ENCODE measurements at places on chromosomes 7 and 10.

- no peak for DNase-seq
Observed at GRCh38 chr10:73469579-73469978, 26.2 kb downstream of the PPP3CB start.

- no peak for DNase-seq
Observed at GRCh38 chr10:1414893-1415292, 322.4 kb downstream of the ADARB2 start.

DNA sequence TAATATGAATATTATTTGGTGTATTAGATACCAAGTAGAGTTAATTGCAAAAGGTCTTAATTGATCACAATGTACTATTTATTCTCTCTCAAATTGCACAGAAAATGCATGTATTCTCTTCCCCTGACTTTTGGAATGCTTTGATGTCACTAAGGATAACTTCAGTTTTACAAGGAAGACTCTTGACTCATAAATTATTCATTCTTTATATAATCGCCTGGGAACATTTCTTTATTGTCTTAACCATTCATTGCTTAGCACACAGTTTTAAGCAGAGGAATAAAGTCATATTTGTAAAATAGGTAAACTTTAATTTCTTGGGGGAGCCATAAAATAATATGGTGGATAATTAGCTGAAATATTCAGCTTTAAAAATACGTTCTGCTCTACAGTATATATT is 306.0 kb upstream of the TMEM229A start:
- no peak for DNase-seq

DNA sequence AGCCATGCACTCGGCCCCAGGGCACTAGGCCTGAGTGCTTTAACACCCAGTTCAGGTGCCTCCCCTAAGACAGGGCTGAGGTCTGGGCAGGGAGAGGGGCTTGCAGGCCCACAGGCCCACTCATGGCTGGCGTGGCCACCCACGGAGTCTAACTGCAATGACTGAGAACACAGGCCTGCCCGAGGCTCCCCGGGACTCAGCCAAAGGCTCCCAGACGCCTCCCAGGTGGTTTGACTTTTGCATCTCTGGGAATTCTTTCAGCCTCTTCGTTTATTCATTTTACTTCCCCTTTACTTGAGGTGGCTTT is 37.3 kb downstream of the PTPRN2 start:
- no peak for DNase-seq

DNA sequence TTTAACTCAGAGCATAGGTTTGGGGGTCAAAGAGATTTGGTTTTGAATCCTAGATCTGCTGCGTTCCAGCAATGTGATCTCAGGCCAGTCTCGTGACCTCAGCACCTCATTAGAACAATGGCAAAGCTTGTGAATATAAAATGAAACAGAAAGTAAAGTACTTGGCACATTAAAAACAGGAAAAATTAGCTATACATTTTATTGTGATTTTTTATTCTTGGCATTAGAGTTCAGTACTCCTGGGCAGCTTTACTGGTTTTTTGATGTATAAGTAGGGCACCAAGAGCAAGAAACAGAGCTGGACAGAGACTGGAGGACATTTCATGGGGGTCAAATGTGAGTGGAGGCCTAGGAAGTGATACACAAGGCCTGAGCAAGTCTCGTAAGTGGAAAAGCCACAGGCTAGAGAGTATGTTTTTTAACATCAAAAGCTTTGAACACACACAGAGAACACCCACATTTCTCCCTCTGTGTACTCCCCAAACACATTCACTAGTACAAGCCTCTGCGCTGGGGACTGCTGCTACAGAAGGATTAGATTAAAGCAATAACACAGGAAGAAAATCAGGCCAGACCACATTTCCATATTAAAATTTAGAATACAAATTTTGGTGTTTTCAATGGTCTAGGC is 157.2 kb upstream of the SLC25A13 start:
- DNase-seq = no peak

DNA sequence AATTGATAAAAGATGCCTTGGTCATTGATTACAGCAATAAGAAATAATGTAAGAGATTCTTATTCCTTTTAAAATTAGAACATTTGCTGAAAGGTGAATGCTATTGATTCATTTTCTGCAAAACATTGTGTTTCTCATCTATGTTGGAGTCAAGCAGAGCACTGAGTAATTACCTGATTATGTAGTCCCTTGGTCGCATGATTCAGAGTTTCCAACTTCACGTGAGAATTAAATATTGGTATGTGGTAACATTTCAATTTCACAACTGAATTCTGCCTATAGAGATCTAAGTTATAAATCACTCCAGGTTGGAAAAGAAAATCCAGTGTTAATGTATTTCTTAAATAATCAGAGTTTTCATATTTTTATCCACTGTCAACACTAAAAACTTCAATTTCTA is 701.4 kb downstream of the PHTF2 start:
- no peak for DNase-seq

GRCh38 chr7:2939193-2939885 is 95.2 kb upstream of the GNA12 start:
- no peak for DNase-seq

- DNase-seq = no peak
Observed at GRCh38 chr10:9010093-9010492, 955.6 kb downstream of the GATA3 start.

GRCh38 chr7:38506004-38506403 is 125.2 kb downstream of the AMPH start:
- no peak for DNase-seq

DNA sequence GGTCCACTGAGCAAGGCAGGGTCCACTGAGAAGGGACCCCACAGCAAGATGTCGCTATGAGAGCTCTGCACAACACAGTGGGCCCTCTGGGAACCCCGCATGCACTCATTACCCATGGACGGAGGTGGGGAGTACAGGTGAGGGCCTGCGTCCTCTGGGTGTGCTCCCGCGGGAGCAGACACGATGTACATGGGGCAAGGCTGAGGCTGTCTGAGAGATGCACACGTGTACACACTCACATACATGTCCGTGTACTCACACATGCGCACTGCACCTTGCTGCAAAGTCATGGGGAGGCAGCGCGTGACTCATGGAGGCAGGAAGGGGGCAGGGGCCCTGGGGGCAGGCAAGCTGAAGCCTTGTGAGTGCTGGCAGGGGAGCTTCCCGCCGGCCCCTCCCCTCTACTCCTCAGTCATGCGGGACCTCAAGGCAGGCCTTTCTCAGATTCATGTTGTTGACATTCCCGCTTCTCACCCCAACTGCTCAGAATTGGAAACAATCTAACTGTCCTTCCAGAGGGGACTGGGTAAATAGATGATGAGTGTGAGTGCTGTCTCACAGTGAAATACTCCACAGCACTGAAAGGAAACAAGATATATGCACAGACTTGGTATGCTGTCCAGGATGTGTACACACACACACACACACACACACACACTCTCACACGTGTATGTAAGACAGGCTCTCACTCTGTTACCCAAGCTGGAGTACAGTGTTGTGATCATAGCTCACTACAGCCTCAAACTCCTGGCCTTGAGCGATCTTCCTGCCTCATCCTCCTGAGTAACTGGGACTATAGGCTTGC is 40.0 kb downstream of the GOLGA7B start:
- DNase-seq = peak; percentile 23

DNA sequence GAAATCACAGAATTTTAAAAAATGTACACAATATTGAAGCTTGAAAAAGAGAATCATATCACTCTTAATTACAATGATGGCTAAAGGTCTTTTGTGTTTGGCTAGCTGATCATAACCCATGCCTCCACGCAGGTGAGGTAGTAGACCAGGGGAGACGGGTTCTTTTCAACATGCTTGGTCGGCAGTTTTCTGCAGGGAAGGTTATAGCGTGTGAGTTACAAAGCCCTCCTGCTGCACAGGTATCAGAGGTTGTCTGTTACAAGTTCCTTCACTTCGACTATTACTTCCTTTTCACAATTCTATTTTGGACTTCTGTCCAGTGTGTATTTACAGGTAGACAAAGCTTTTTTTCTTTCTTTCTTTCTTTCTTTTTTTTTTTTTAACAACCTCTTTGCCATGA is 127.1 kb upstream of the PRPS1L1 start:
- DNase-seq = no peak

- no peak for DNase-seq
Observed at GRCh38 chr7:80918399-80918798, 452 bp downstream of the SEMA3C start.

DNA sequence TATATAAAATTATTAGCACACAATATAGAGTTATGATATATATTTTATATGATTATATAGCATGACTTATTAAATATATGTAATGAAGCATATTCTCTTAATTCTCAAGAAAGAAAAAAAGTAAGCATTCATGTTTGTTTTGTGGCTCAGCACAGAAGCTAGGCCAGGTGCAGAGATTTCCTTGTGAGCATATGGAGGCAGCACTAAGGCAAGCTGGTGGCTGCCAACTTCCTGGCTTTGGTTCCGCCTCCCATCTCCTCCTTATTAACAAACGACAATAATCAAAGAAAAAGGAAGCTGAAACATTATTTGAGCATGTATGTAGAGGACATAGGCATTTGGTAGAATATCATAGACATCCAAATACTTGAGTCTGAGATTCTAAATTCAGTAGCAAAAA is 130.3 kb downstream of the ST7 start:
- peak; percentile 2 for DNase-seq

DNA sequence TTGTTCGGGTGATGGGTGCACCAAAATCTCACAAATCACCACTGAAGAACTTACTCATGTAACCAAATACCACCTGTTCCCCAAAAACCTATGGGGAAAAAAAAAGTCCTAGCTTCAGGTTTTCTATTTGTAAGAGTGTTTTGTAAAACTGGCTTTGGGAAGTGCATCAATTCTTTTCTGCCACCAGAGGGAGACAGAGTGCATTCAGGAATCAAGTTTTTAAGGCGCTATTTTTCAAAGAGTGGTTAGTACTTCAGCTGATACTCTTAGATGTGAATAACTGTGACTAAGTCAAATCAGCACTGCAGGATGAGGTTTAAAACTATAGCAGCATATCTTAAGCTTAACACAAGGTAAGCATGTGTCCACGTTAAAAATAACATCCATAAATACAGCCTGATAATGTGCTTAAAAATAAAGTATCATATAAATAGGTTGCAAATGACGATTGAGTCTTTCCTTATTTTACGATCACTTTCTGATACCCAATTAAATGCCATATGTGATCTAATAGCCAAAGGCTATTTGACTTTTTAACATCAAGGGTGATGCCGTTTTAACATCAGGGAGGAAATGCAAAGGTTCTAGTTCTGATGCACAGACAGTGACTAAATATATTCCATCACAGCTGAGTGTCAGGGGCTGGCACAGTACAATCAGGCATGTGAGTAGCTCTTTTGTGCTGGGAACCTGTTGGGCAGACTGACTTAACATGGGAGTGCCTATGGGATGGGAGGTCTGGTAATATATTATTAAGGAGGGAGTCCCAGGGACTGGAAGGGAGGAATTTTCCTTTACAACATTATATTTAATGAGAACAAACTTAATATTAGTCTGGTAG is 10.6 kb upstream of the LYZL2 start:
- DNase-seq = no peak

DNA sequence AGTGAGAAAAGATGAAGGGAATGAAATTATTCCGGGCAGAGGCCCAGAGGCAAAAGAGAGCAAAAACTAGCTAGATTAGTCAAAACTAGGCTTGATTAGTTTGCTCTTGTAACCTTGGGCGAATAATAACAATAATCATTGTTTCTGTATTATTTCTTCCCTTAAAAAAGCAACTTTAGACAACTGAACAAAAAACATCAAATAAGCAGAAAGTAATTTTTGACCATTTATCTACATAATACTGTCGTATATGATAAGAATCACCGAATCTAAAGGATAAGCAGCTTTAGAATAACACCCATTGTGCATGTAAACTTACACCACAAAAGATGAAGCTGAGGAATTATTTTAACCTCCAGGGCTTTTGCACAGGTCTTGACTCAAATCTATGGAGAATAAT is 125.1 kb downstream of the TPK1 start:
- DNase-seq = no peak

DNA sequence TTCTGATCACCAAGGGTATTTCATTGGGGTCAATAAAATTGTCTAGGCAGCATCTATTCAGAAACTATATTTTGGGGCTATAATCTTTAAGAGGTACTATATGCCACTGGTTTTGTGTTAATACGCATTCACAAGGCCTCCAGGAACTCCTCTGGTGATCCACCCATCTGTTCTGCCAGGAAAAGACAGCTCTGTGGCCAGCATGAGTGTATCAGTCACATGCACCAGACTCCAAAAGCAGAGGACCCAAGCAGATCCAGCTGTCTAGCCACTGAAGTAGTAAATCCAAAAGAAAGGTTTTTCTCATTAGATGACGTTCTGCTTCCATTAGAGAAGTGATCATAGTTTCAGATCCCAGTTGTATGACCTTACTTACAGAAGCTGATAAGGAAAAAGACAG is 199.6 kb upstream of the CELF2 start:
- no peak for DNase-seq

GRCh38 chr7:98315318-98315993 is 34.0 kb downstream of the BRI3 start:
- no peak for DNase-seq

GRCh38 chr7:13057462-13058200 is 370.2 kb downstream of the ARL4A start:
- no peak for DNase-seq

GRCh38 chr7:45683556-45684148 is 109.5 kb downstream of the ADCY1 start:
- no peak for DNase-seq

DNA sequence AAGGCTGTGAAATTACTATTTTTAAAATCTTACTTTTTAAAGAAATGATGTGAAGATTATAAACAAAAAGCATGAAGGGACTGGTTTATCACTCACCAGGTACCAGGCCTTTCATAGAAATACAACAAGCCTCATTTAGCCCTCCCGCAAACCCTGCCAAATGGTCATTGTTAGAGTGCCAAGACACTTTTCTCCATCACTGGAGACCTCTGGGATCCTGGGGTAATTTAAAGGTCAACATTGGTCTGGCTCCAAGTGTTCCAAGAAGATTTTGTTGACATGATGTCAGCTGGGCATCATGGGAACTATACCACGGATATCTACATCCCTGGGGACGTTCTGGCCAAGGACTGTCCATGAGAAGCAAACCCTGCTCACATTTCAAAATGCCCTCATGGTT is 138.0 kb upstream of the FRMD4A start:
- no peak for DNase-seq

DNA sequence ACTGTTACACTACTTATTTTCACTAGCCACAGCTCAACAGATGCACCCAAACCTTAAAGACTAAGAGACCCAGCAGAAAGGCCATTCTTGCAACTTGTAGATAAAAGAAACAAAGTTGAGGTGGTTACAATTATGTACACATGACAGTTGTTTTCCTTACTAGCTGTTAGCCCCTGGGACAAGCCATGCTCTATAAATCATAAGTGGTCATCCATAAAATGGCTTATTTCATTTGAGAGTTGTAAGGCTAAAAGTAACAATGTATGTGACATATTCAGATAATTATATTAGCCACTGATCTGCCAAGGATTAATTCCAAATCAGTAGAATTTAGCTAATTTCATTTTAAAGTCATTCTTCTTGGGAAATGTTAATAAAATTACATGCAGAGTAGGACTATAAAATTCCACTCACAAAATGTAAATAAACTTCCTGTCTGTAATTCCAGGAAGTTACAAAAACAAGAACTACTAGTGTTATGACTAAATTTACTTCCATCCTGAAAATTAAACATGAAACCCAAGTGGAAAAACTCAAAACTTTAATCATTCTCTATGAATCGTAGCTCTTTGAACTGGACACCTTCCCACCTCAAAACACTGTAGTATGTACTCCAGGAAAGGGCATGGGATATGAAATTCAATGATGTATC is 13.3 kb downstream of the SLC37A3 start:
- DNase-seq = no peak

Measured in SHP77 (cell line).